Thoracic aorta (tissue), 2 donors: ENCODE measurements at places on chromosomes 1 and 21.

DNA sequence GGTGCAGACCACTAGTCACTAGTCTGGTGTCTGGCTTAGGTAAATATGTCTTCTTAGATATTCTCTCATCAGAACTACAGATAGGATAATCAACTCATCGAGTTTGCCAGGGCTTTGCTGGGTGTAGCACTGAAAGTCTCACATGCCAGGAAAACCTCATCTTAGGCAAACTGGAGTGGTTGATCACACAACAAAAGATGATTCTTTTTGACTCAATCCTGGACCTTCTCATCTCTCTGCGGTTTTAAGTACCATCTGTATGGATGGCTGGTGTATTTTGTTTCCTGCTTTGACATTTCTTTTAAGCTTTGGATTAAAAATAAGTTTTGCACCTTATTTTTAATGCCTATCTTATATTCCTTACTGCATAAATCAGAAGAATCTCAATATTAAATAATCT, 11.3 kb downstream of the GBP2 start:
- H3K27me3 ChIP-seq = no peaks in the 10 kb centered on the region
- no peak overlapping the region for H3K4me3 ChIP-seq
- no peak overlapping the region for H3K27ac ChIP-seq

GRCh38 chr1:192061556-192061955, 96.7 kb upstream of the RGS18 start:
- H3K27ac ChIP-seq = no peak overlapping the region
- H3K27me3 ChIP-seq = no peaks in the 10 kb centered on the region
- H3K4me1 ChIP-seq = peaks cover 10% of the 10 kb centered on the region
- no peak overlapping the region for H3K4me3 ChIP-seq

DNA sequence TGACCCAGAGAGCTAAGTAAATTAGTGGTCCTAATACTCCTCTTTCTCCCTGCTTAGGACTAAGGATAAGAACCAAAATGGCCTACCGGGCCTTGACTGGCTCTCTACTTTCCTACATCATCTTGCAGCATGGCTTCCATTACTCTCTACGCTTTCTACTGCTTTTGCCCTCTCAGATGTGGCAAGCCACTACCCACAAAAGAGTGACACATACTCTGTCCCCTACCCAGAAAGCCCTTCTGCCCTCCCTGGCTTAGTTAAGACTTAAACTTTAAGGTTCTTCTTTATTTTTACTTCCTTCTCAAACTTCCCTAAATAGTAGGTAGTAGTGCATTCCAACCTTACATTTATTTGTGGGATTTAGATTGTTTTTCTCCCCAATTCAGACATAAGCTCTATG, 228.1 kb downstream of the TPR start:
- H3K27me3 ChIP-seq = no peaks in the 10 kb centered on the region
- DNase-seq = no peak
- H3K4me1 ChIP-seq = peaks cover 12% of the 10 kb centered on the region
- H3K4me3 ChIP-seq = no peak overlapping the region
- no peak overlapping the region for H3K27ac ChIP-seq
- peaks cover 33% of the 10 kb centered on the region for H3K36me3 ChIP-seq

- no peak overlapping the region for H3K4me3 ChIP-seq
- no peaks in the 10 kb centered on the region for H3K27me3 ChIP-seq
- DNase-seq = no peak
Measured at GRCh38 chr1:102852613-102853012, 255.7 kb downstream of the COL11A1 start.

DNA sequence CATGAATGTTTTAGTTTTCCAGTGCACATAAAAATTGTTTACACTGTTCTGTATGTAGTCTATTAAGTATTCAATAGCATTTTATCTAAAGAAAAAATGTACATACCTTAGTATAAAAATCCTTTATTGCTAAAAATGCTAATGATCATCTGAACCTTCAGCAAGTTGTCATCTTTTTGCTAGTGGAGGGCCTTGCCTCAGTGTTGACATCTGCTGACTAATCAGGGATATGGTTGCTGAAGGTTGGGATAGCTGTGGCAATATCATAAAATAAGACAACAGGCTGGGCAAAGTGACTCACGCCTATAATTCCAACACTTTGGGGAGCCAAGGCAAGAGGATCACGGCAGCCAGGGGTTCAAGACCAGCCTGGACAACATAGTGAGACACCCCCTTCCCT, 9.0 kb downstream of the DYNLT5 start:
- no peaks in the 10 kb centered on the region for H3K4me1 ChIP-seq

GRCh38 chr1:116989835-116990234, 11.7 kb upstream of the CD101 start:
- no peak overlapping the region for H3K27ac ChIP-seq
- H3K36me3 ChIP-seq = no peaks in the 10 kb centered on the region
- DNase-seq = no peak
- H3K27me3 ChIP-seq = no peaks in the 10 kb centered on the region

GRCh38 chr21:38140207-38140903, 116.4 kb upstream of the KCNJ15 start:
- H3K4me1 ChIP-seq = peaks cover 5% of the 10 kb centered on the region
- no peak for DNase-seq
- H3K4me3 ChIP-seq = no peak overlapping the region
- H3K27ac ChIP-seq = no peak overlapping the region

DNA sequence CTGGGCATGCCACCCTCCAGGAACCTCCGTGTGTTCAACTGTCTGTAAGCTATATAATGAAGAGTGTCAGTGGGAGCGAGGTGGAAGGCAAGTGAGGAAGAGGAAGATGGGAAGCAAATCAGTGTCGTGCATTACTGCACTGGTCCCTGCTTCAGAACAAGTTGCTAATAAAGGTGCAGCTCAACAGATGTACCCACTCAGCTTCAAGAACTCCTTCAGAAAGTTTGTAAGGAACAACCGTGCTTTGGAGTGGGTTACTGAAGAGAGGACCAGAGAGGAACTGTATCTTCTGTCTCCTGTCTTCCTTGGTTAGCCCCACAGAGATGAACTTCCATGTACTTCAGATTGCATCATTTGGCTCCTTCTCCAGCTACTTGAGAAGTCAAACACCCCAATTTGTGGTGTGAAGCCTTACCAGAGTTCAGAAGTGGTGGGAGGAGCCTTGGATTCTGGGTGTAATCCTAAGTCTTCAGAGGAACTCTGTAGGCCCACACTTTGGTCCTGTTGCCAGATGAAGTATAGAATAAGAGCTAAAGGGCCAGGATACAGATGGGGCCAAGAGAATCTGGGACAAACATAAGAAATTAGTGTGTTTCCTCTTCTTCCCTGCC, 290.5 kb upstream of the PROX1 start:
- DNase-seq = no peak
- H3K36me3 ChIP-seq = no peaks in the 10 kb centered on the region
- H3K27me3 ChIP-seq = no peaks in the 10 kb centered on the region
- H3K27ac ChIP-seq = no peak overlapping the region
- H3K4me3 ChIP-seq = no peak overlapping the region

- no peak overlapping the region for H3K27ac ChIP-seq
- DNase-seq = no peak
- H3K4me1 ChIP-seq = peaks cover 13% of the 10 kb centered on the region
- no peaks in the 10 kb centered on the region for H3K36me3 ChIP-seq
Measured at GRCh38 chr1:228370439-228370940, 36.1 kb downstream of the TRIM11 start.

DNA sequence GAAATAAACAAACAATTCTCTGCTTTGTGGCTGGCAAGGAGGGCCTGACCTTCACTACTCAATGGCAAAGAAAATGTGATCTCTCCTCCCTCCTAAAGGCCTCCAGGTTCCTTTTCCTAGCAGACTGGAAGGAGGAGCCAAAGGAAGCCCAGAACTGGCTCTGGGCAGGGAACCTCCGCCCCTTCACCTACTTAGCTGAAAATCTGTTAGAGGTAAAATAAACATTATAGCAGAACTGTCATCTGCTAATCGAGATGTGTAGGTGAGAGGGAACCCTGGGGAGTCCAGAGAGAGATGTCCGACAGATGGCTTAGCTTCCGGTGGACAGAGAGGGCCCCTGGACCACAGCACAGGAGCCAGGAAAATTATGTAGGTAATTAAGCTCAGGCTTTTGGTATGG, 75.2 kb upstream of the KCNA3 start:
- no peaks in the 10 kb centered on the region for H3K4me1 ChIP-seq
- H3K27ac ChIP-seq = no peak overlapping the region
- no peak for DNase-seq
- H3K27me3 ChIP-seq = no peaks in the 10 kb centered on the region
- no peaks in the 10 kb centered on the region for H3K36me3 ChIP-seq

DNA sequence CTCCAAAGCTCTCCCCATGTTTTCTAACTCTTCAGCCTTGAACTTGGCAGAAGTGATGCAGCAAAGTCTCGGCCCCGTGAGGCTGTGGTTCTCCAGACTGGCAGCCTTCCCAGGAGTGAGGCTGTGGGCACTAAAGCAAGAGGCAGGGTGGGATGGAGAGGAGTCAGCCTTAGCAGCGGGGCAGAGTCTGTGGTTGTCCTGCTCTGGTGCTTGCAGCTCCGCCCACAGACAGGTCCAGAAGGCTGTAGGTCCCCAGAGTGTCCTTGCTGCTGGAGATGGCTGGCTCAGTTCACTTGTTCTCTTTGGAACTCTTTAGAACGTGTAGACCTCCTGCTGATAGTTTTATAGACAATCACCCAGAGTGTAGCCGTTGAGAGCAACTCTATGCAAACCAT, 142.6 kb downstream of the AJAP1 start:
- no peak overlapping the region for H3K27ac ChIP-seq
- no peaks in the 10 kb centered on the region for H3K27me3 ChIP-seq
- no peaks in the 10 kb centered on the region for H3K4me1 ChIP-seq
- H3K4me3 ChIP-seq = no peak overlapping the region

DNA sequence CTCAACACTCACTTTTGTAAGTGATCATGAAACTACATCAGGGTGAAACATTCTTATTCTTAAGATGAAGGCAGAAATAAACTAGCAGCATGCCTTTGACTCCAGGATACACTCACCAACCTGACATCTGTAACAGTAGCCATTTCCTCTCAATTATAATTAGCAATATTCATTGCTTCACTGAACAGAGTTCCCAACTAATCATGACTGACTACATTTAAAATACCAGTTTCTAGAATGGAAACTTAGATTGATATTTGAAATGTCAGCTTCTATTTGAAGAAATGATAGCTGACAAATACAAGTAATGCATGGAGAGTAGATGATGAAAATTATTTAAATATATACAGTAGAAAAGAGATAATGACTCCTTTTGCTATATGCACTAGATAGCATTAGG, 1023.8 kb downstream of the MRPL39 start:
- H3K27me3 ChIP-seq = no peaks in the 10 kb centered on the region
- no peak overlapping the region for H3K27ac ChIP-seq
- no peaks in the 10 kb centered on the region for H3K36me3 ChIP-seq
- DNase-seq = no peak

DNA sequence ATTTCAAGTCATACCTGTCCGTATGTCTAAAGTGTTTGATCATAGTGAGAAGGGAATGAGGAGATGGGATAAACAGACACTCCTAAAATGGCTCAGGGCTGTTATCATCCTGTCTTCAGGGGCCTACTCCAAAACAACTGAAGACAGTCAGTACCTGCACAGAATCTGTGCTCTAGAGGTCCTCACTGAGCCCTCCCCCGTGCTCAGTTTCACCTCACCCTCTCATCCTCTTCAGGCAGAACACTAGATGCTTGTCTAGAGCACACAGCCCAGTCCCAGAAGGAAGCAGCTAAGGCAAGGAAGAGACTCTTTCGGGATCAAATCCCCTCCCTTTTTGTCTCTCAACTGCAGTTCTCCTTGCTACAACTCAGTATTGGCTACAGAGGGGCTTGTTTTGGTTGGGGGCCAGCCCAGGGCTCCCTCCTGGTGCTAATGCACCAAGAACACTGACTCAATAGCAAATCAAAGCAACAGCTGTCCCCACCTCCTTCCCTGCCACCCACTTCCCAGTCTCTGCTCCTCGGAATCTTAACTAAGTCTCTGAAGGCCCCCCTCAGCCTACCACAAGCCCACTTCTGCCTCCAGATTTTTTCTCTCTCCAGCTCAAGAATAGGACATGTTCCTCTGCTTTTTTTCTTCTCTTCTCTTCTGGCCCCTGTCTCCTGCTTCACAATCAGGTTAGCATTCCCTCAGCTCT, 10.1 kb downstream of the CADM3 start:
- H3K27ac ChIP-seq = no peak overlapping the region
- H3K36me3 ChIP-seq = no peaks in the 10 kb centered on the region
- no peaks in the 10 kb centered on the region for H3K27me3 ChIP-seq
- DNase-seq = no peak
- H3K4me1 ChIP-seq = no peaks in the 10 kb centered on the region
- H3K4me3 ChIP-seq = no peak overlapping the region

DNA sequence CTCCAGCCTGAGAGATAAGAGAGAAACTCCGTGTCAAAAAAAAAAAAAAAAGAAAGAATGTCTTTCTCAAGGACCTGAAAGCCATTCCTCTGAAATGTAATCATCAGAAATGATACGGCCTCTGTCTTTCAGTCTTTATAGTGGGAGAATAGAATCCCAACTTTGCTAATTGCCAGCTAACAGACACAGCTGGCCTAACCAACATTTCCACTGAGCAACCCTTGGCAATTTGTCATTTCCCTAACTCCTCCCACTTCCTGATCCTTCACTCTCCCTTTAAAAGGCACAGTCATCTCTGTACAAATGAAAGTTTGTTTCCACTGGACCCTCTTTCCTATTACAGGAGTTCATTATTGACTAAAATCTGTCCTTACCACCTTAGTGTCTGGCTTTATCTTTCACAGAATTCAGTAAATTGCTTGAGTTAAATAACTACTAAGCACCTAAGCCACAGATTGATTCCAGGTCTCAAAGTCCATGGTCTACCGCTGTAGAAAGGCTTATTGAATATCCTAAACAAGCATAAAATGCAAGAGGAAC, 4.3 kb upstream of the CBR1 start:
- no peak for DNase-seq
- peaks cover 15% of the 10 kb centered on the region for H3K4me1 ChIP-seq
- H3K4me3 ChIP-seq = no peak overlapping the region
- no peaks in the 10 kb centered on the region for H3K36me3 ChIP-seq
- no peaks in the 10 kb centered on the region for H3K27me3 ChIP-seq

DNA sequence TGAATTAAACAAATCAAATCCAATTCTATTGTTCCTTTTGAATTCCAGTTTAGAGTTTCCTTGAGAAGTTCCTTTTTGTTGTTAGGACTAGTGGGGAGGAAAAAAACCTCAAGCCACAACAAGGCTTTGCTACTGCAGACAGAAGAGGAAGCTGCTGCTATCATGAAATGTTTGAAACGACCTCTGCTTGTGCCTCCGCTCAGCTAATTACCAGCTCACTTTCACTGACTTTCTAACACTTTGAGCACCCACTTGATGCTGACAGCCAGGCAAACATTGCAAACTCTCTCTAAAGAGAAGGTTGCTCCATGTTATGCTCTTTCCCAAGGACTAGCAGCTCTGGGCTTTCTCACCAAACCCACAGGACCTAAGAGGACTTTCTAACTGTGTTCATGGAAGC, 203.9 kb upstream of the PROX1 start:
- no peak overlapping the region for H3K27ac ChIP-seq
- H3K4me3 ChIP-seq = no peak overlapping the region
- DNase-seq = no peak
- H3K27me3 ChIP-seq = no peaks in the 10 kb centered on the region

GRCh38 chr1:232589111-232589811, 40.7 kb downstream of the SIPA1L2 start:
- H3K27ac ChIP-seq = no peak overlapping the region
- no peak overlapping the region for H3K4me3 ChIP-seq
- H3K27me3 ChIP-seq = no peaks in the 10 kb centered on the region
- H3K36me3 ChIP-seq = no peaks in the 10 kb centered on the region
- DNase-seq = no peak
